ENCODE measurements at places on chromosomes 5 and 9.

- DNase-seq, result no peak
Observed at GRCh38 chr9:38085308-38085707, 16.3 kb upstream of the SHB start.

GRCh38 chr9:99485459-99485858 lies 263.4 kb downstream of the SEC61B start:
- DNase-seq, result no peak

DNA sequence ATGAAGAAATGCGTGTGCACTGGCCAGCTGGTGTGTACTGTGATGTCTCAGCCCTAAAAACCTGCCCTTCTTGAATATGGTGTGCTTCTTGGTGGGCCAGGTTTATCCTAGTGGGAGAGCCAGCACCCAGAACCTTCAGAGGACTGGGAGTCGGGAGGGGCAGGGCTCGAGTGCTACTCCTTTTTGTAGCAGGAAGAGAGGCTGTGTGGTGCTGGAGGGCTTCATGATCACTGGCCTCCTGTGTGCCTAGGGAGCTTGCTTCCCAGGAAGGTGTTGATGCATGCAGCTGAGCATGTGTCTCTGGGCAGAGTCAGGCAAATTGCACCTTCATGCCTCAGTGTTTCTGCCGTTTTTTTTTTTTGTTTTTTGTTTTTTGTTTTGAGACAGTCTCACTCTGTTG lies 20.0 kb downstream of the PHF2 start:
- DNase-seq, result no peak

- DNase-seq, result no peak
Observed at GRCh38 chr9:117722108-117722761, 18.0 kb downstream of the TLR4 start.

- no peak for DNase-seq
Observed at GRCh38 chr9:121562301-121562700, 62.7 kb upstream of the GGTA1 start.

GRCh38 chr5:128199104-128199503 lies 115.5 kb downstream of the SLC12A2 start:
- no peak for DNase-seq

DNA sequence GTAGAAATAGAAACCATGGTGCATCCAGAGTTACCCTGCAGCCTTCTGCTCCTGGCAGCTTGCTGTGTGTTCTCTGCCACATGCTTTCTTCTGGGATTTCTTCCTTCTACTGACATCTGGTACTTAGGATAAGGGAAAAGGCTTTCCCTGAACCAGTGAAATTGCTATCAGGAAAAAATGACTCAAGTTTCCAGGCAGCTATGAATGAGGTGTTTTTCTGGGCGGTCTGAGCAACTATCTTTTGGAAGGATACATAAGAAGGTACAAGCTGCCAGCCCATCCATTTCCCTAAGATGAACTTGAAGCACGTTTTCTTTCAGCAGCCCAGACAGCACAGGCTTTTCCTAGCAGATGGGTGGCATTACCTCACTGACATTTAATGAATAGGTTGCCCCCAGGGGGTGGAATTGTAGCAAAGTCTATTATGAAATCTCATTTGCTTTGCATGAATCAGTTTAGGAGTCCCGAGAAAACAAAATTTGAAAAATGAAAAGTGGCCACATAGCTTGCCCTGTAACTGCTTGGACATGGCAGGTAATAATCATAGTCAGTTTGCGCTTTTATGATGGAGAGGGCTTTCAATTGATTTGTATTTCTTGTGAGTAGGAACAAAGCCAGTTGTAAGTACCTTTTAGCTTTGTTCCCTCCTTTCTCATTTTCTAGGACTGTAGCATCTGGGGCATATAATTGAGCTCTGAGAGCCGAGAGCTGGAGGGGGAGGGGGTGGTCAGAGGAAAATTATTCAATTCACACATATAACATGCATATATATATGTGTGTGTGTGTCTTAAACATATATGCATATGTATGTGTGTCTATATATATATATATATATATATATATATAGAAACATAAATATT lies 108.5 kb downstream of the C9orf152 start:
- DNase-seq, result no peak

GRCh38 chr9:133160742-133161546 lies 2.8 kb downstream of the GBGT1 start:
- DNase-seq, result peak; percentile 39

GRCh38 chr9:5813824-5814223 lies 19.1 kb downstream of the ERMP1 start:
- no peak for DNase-seq

DNA sequence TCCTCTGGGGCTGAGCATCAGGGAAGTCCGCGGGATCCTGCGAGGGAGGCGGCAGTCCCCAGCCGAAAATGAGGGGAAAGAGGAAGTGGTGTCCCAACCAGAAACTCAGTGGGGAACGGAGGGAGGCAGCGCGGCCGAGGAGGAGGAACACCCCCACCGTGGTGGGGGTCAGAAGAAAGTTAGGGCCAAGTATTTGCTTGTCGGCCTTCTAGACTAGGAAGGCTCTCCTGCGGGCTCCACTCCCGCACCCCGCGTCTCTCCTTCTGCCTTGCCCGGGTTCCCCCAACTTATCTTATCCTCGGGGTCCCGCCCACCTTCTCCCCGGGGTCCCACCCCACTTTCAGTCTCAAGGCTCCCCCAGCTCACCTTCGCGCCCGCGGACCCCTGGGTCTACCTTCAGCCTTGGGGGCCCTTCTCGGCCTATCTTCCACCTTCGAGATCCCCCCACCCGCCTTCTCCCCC lies 557 bp upstream of the PHF2 start:
- DNase-seq, result peak; percentile 49

GRCh38 chr5:38871058-38871605 lies 25.3 kb downstream of the OSMR start:
- DNase-seq, result no peak

- DNase-seq, result no peak
Observed at GRCh38 chr9:98539954-98540353, 168.8 kb downstream of the GABBR2 start.

DNA sequence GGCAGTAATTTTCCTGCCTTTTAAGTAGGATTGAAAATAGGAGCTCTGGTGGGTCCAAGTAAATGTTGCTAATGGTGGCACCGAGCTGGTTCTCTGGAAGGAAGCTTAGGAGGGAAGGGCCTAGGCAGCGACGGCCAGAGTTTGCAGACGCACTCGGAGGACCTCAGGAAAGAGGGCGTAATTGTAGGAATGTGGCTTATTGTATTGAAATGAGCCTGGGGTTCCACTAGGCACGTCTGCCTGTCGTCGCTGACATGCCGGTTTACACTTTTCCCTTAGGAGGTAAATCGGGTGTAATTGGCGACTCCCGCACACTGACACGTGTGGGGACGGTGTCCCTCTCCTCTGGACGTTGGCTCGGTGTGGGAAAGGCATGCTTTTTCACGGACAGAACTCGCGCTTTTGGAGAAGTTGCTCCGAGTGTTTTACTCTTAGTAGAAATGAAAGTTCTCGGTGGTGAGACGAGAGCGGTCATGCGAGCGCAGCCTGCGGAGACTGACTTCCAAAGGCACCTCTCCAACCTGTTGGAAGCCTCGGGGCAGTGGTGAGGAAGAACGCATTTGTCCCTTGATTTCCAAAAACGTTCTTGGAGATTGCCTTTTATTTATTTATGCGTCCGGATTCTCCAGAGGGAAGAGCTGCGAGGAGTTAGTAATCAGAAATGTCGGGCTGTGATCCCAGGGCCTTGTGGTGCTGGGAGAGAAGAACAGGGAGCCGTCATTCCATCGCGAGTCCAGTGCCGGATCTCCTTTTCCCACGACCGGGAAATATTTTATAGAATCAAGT lies 1.3 kb downstream of the NR4A3 start:
- peak; percentile 23 for DNase-seq

- peak; percentile 62 for DNase-seq
Observed at GRCh38 chr9:131799177-131799823, 59.4 kb upstream of the RAPGEF1 start.

GRCh38 chr5:150000990-150001659 lies 586 bp downstream of the HMGXB3 start:
- peak; percentile 27 for DNase-seq

- DNase-seq, result no peak
Observed at GRCh38 chr5:54703565-54704255, 186.2 kb downstream of the SNX18 start.

DNA sequence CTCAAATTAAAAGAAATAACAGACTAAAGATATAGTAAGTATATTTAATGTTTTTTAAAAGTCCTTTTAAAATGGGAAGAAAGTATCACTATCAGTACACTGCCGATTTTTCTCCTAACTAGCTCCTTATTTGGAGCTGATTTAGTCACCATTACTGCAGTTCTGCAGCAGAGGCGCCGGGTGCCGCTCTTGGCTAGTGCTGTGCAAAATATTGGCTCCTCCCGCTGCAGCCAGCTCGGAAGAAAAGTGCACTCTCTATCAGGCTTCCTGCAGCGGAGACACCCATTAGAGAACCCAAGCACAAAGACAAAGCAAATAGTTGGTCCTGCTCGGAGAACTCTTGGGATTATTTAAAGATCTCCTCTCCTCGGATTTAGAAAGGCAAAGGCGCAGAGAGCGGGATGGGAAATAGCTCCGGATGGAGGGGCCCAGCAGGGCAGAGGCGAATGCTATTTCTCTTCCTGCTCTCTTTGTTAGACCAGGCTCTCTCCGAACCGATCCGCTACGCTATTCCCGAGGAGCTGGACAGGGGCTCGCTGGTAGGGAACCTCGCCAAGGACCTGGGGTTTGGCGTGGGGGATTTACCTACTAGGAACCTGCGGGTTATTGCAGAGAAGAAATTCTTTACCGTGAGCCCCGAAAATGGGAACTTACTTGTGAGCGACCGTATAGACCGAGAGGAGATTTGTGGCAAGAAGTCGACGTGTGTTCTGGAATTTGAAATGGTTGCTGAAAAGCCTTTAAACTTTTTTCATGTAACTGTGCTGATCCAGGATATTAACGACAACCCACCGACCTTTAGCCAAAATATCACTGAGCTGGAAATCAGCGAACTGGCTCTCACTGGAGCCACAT lies at the start of gene PCDHGB3:
PCDHGB3 (plus strand) TSS at position 249 of the 855 bp plus-strand sequence; CDS start at position 402, 153 bp downstream.
- DNase-seq, result peak; percentile 36

DNA sequence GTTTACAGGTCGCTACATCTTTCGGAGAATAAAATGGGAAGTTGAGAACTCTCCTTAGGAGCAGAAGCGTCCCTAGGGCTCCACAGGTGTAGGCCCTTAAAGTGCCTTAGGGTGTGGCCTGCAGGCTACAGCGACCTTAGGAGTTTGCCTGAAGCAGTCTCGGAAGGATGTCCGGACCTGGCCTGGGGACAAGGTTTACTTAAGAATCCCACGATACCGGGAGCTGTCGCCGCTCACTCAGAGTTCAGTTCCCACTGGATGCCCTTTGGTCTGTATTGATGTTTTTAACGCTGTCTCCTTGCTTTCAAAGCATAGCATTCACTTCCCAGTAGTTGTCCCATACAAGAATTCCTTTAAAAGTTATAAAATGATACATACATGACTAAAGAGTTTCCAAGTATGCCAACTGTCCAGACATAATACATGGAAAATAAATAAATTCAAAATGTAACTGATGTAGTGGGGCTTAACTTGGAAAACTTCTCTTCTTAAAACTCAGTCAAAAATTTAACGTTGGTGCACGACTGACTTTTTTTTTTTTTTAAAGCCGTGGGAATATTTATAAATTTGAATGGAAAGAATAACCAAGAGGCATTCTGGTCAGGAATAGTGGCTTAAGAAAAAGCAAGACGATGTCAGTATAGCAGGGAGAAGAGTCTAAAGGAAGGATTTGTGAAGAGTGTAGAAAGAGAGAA lies 848 bp downstream of the RAD50 start:
- peak; percentile 7 for DNase-seq

- DNase-seq, result no peak
Observed at GRCh38 chr5:9456435-9457042, 89.3 kb downstream of the SEMA5A start.

GRCh38 chr5:134122530-134122929 lies 8.0 kb downstream of the TCF7 start:
- peak; percentile 58 for DNase-seq

- no peak for DNase-seq
Observed at GRCh38 chr5:115354246-115354645, 57.8 kb upstream of the CCDC112 start.

DNA sequence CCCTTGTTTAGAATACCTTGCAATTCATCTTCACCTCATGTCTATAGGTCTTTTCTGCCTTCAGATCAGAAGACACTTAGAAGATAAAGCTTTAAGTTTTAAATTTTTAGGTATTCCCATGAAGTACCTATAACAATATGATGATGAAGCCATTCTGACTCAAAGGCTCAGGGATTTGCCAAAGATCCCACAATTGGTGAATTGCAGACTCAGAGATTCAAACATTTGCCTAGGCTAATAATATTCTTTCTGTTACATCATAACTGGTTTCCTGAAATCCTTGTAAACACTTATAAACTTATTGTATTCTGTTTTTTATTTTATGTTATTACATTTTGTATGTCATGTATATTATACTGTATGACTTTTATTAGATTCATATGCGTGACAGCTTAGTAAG lies 62.8 kb upstream of the ZFAND5 start:
- DNase-seq, result no peak

- DNase-seq, result no peak
Observed at GRCh38 chr9:100134731-100135130, 35.7 kb downstream of the INVS start.

DNA sequence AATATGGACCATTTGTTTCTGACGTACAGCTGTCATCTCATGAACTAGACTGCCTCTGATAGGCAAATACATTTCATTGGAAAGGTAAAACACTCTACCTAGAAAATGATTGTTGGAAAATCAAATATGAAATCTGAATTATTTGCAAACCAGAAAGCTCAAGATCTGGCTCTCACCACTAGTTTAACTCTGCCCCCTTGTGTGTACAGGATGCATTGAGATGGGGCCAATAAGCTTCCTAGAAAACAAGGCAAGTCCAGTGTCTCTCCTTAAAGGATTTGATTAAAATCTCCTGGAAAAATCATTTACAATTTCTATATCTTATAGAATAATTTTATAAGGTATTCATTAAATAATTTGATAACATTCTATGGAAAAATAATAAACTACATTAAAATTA lies 311.9 kb upstream of the ANKH start:
- no peak for DNase-seq

DNA sequence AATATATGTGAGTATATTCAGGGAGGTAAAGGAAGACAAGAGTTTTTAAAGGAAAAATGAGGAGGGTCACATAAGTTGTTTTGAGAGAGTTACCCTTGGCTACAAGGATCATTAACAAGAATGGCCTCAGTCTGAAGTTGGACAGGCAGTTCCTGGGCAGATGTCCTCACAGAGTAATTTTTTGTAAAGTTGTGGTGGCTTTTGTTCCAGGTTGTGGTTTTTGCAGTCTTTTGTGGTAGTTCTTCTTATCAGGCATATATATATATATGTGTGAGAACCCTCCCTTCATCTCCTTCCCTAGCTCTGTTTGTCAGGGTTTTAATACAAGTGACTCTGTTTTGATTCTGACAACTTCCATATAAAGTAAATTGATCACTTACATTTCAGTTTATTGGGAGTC lies 60.0 kb downstream of the CSNK1G3 start:
- DNase-seq, result no peak

- no peak for DNase-seq
Observed at GRCh38 chr5:59249726-59250125, 643.8 kb downstream of the PDE4D start.
